ENCODE measurements at places on chromosomes 5 and 9.

DNA sequence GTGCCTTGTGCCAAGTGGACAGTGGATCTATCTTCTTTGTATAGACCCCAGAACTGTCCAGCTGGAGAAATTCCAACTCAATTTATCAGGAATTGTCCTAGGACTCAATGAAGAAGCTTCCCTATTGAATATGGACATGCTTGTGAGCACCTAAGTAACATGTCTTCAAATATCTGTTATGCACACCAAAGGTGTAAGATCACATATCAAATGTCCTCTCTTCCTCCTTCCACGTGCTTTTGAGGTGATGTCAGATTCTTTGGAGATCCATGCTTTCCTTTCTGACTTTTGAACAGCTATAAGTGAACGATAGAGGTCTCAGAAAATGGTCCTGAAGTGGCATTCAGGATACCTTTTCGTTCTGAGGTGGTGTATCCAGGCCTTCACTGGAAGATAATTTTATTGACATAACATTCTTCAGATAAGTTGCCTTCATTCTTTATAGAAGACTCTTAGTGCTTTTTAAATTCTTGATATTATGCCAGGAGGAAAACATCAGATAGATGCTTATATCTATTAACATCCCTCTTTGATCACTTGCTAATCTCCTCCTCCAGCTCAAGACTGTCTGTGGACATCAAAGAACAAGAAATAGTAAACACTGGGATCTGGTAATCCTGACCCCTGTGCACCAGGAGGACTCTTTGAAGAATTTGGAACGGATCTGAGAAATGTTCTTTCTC lies 246.4 kb downstream of the SMARCA2 start:
- DNase-seq, result no peak

- peak; percentile 71 for DNase-seq
Observed at GRCh38 chr9:84146893-84147710, 166.5 kb downstream of the RMI1 start.

GRCh38 chr9:720239-720881 lies 121.1 kb upstream of the DMRT1 start:
- no peak for DNase-seq

DNA sequence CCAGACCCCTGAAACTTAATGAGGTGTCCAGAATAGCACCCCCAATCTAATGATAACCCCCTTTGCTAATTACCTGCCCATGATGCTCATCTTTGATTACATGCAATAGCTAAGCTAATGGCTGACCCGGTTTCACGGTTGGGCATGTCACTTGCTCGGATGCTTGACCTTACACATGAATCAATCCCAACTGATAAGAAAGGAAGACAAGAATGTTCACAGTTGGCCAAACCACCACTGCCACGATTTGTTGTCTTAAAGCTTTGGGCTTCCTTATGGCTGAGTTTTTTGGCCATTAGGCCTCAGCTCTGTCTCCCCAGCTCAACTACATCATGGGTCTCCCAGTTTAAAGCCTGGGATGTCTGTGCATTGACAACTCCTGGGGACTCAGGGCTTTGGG lies 53.1 kb upstream of the TGFBR1 start:
- no peak for DNase-seq

- no peak for DNase-seq
Observed at GRCh38 chr5:115387816-115388215, 91.4 kb upstream of the CCDC112 start.

- DNase-seq, result peak; percentile 85
Observed at GRCh38 chr5:120463991-120464626, at the start of gene PRR16. PRR16 (plus strand) TSS chr5:120464300.

DNA sequence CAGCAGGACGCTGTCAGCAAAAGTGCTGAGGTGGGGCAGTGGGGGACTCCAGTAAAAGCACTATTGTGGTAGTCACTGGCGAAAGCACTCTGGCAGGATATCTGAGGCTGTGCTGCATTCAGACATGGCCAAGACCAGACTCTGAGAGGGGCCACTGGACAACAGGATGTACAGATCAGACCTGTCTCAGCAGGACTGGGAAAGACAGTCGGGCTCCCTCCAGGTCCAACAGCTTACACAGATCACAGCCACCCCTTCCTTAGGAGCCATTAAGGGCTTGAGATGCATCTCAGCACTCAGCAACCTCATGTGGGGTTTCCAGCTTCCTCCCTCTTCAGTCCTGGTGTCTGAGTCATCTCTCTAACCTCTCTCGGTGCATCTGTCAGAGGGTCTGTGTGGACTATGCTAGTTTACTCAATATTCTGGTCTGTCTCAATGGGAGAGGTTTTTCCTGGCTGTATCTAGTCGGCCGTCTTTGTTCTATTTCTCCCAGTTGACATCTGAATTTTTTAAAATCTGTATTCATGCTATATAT lies 154.5 kb downstream of the CWC27 start:
- DNase-seq, result peak; percentile 18

DNA sequence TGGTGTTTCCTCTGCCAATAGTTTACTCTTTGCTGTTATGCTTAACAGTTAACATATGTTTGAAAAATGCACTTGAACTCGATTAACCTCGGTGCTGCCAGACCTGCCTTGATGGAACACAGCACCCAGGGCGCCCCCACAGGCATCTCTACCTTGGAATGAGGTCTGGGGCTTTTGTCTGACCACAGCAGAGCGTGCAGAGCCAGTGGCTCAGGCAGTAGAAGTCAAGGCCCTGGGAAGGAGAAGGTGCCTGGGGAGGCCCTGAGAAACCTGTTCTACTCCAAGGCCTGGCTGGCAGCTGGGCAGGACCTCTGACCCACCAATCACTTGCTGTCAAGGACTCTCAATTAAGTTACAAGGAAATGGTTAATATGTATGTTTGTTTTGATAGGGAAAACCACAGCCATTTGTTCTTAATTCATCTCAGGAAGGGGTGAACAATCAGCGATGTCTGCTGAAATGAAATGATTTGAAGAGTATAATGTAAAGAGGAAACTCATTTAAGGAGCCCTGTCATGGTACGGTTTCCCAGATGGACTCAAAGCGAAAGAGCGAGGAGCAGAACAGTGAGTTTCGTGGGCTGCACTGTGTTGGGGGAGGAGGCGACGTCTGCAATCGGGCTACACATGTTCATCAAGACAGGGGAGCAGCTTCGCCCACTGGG lies 21.9 kb downstream of the MACROH2A1 start:
- DNase-seq, result no peak

DNA sequence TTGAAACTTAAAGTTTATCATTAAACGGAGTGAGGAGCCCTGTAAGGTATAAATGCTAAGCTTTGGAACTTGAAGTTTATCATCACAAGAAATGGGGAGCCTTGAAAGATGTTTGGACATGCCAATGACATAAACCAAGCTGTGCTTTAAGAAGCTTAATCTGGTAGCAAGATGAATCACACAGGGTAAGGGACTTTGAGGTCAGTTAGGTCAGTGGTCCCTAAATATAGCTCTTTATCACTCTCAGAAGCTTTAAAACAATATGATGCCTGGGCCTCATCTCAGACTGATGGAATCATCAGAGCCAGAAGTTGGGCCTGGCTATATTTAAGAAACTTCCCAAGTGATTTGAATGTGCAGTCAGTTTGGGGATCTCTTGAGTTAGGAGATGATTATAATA lies 85.7 kb downstream of the TNC start:
- peak; percentile 64 for DNase-seq

DNA sequence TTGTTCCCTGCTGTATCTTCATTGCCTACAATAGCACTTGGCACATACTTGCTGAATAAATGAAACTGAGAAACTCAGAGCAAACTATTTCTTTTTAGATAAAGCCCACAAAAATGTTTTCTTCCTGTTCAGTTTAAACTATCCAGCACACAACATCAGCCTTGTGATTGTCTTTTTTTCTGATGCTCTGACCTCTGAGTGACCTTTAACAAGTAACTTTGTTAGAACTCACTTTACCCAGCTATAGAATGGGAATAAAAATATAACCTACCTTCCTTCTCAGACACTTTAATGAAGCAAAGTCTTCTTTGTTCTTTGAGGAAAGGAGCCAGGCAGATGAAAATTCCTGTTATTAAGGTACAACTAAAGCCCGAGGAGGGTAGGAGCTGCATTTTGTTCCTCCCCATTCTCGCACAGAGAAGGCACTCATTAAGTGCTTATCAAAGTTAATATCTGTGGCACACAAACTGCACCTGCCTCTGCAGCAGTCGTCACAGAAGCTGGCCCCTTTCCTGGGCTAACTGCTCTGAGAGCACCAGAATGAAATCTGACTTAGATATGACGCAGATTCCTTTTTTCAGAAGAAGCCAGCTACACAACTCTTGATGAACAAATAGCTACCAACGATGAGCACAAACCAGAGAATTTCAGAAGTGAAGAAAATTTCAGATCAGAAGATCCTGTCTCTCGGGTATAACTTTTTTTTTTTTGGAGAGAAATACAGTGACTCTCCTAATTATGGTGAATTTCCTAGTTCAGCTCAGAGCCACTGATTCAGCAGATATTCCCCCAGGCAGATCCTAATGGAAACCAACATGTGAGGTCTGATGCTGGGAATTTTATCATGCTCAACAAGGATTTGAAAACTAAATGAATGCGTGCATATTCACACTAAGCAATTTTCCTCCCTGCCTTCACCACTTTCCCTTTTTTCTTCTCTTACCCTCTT lies 31.0 kb upstream of the NR3C1 start:
- peak; percentile 14 for DNase-seq

DNA sequence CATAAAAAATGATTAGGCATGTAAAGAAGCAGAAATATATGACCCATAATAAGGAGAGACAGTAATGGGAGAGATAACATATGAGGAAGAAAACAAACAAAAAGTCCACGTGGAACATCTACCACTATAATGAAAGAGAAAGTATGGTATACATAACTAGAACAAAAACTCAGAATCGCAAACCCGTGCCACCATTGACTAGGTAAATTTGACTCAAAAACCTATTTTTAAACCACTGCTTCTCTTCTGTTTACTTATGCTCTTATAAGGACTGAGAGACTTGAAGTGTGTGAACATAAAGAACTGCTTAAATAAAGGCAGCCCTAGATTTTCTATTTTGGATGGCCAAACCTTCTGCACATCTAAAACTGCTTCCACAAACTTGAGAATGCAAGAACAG lies 330.7 kb downstream of the CAAP1 start:
- DNase-seq, result no peak

- no peak for DNase-seq
Observed at GRCh38 chr9:78542491-78543181, 245.7 kb downstream of the PSAT1 start.

GRCh38 chr9:78144663-78145377 lies 91.1 kb upstream of the CEP78 start:
- DNase-seq, result peak; percentile 43

- DNase-seq, result peak; percentile 63
Observed at GRCh38 chr5:90096415-90097081, 313.0 kb downstream of the CETN3 start.

- DNase-seq, result no peak
Observed at GRCh38 chr9:116145036-116145435, 8.6 kb upstream of the PAPPA start.

- DNase-seq, result no peak
Observed at GRCh38 chr5:98813755-98814154, 40.3 kb downstream of the RGMB start.

DNA sequence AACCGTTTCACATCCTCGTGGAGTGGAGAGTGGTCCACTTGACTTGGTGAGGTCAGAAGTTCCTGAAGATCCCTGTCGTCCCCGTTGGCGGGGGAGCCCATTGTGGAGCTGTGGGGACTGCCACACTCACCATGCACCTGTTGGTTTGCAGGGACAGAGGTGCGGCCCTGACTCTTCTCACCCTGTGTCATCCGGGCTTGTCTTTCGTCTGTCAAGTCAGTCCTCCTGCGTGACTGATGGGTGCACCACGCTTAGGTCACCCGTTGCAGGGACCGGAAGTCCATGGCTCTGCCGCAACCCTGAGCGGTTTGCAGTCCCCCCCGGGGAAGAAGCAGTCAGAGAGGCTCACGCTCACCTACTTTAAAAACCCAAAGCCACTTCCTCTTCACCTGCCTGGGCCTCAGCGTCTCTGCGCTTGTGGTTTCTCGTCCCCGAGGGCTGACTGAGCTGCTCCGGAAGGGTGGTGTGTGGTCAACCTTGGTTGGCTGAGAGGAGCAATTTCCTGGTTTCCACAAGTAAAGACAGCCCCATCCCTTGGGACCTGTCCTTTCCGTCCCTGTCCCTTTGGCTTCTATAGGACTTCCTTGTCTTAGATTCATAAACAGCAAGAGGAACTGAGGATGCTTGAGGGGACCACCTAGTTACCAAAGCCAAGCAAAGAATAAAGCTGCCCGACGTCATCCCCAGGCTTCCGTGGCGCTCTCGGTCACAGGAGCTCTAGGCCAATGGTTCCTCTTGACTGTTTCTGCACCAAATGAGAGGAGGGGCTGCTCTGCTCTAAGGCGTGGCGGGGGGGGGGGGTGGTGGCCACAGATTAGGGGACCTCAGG lies 53.2 kb downstream of the USP20 start:
- DNase-seq, result no peak

DNA sequence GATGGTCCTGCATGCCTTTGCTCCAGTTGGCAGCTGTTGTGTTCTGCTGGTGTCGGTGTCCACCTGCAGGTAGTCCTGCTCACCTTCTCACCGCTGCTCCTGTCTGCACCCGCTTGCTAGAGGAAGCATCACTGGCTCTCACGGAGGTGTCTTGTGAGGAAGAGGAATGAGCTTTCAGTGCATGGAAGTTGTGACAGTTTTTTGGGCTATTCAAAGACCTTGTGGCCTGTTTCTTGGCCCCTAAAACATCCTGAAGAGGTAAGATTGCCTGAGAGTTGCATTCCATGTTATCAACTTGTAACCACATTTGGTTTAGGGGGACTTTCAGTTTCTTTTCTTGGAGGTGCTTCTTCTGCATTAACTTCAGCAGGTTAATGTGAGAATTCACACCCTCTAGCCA lies 85.6 kb downstream of the MACROH2A1 start:
- DNase-seq, result no peak

- no peak for DNase-seq
Observed at GRCh38 chr9:132509928-132510874, 72.2 kb upstream of the BARHL1 start.

- no peak for DNase-seq
Observed at GRCh38 chr5:176889321-176890280, 9.5 kb downstream of the HK3 start.

DNA sequence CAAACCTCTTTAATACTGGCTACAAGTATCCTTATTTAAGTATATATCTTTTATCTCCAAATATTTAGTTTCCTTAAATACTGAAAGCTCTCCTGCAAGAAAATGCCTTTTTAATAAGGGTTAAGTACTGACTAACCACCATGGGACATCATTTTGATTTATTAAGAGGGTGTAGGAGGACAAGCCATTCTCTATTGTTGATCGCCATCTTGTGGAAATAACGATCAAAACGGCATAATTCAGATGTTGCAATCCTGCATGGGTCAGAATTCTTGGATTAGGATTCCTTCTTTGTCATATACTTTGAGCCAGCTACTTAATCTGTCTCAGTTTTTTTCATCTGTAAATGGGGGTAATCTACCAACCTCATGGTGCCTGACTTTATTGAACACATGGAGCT lies 28.7 kb upstream of the C5orf46 start:
- peak; percentile 39 for DNase-seq

GRCh38 chr5:137796279-137796678 lies 42.1 kb upstream of the HNRNPA0 start:
- DNase-seq, result no peak

GRCh38 chr5:15004506-15004905 lies 132.9 kb upstream of the ANKH start:
- no peak for DNase-seq
